Stimulated activated naive CD8-positive, alpha-beta T cell treated with anti-CD3 and anti-CD28 coated beads, Interleukin-15, Interleukin-2, amounts not matched to agents 100 U/mL and 50 U/mL, for 24 hours (primary cell): ENCODE measurements at places on chromosomes 1 and 21.

GRCh38 chr1:244448279-244449036 is 3.3 kb downstream of the ADSS2 start:
- no peak for DNase-seq

GRCh38 chr1:60821156-60821555 is 261.2 kb upstream of the NFIA start:
- DNase-seq = no peak

DNA sequence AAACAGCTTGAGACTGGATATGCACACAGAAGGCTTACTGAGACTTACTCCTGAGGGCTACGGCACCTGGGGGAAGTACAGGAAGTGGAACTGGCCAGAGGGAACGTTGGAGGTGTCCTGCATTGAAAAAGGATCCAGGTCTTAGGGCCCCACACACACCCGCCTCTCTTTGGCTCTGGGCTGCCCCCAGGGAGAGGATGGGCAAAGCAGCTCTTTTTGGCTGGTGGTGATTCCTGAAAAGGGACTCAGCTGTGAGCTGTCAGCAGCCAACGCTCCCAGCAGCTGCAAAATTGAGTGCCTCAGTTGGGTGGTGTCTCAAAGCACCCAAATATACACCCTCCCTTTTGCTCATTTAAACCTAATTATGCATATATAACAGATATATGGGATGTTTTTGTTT is 213.2 kb downstream of the TNR start:
- no peak for DNase-seq

- no peak for DNase-seq
Observed at GRCh38 chr21:25133939-25134338, 473.3 kb downstream of the MRPL39 start.

DNA sequence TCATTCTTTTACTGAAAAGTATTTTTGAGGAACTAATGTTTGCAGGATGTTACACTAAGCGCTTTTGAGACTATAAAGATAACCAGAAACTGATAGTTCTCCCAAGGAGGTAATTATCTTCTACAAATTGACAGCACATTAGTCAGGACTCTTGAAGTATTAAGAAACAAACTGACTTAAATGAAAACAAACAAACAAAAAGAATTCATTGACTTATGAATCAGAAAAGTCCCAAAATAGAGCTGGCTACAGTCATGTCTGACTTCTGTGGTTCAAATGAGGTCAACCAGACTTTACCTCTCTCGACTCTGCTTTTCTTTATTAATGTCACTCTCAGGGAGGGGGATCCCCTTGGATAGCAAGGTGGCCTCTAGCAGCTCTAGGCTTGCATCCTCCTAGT is 296.8 kb downstream of the TPR start:
- no peak for DNase-seq

- DNase-seq = no peak
Observed at GRCh38 chr1:13916530-13916929, 216.5 kb downstream of the PRDM2 start.

GRCh38 chr1:43963006-43963405 is 6.8 kb upstream of the DPH2 start:
- no peak for DNase-seq

DNA sequence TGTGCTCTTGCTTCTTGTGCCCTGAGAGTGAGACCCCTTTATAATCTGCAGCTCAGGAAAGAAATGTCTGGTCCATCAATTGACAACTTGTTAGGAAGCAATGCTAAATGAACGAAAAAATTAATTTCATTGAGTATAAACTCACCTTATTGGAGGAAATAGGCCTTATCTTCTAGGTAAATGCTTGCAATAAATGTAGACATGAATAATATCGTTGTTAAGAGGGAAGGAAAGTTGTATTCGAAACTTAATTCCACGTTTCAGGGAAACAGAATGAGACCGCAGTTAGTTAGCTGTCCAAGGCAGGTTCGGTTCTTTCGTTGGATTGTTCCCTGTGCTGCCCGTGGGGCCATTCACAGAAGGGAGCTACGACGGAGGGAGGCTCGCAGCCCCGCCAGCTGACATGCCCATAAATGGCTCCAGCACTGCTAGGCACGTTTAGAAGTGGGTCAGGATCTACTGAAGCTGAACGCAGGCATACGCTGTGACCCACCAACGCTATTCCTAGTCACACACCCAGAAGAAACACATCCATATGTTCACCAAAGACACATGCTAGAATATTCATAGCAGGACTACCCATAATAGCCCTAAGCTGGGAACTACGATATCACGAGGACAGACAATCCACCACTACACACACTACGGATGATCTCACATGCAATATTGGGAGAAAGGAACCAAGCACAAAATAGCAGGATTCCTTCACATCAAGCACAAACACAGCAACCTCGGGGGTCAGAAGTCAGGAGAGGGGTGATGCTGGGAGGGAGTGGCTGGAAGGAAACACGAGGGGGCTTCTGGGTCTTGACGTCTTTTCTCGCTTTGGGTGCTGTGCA is 56.2 kb upstream of the LBR start:
- no peak for DNase-seq

DNA sequence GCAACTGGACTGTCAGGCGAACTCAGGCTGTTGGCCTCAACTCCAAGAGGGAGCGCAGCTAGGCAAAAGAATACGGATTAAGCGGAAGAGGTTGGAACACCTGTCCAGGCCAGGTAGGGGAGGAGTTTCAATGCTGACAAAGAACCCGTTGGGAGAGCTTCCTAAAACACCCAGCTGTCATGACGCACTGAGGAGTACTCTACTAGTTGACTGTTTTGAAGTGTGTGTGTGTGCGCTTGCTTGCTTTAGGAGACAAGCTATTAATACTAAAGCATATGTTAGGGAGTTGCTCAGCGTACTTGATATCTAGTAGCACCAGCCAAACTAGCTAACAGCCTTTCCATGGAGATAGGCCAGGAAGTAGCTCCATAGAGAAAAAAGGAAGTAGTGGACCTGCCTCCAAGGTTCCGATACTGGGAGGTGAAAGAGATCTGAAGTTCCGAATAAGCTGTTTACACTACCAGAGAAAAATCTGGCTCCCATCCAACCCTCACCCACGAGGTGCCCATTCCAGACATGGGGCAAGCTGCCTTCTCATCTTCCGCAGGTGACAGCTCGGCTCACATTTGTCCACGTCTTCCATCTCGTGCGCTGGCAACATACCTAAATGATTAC is 974 bp upstream of the FNBP1L start:
- DNase-seq = no peak

GRCh38 chr1:202858789-202859414 is 30.0 kb downstream of the RABIF start:
- DNase-seq = no peak

GRCh38 chr1:27275696-27276095 is 41.3 kb downstream of the WDTC1 start:
- no peak for DNase-seq

GRCh38 chr1:117669572-117669971 is 63.7 kb downstream of the TENT5C start:
- DNase-seq = no peak
